Fibroblast of skin of right biceps (primary cell): ENCODE measurements at places on chromosomes 5 and 9.
A peak's percentile ranks its signal among the peaks of the same experiment; 100 is the strongest.

DNA sequence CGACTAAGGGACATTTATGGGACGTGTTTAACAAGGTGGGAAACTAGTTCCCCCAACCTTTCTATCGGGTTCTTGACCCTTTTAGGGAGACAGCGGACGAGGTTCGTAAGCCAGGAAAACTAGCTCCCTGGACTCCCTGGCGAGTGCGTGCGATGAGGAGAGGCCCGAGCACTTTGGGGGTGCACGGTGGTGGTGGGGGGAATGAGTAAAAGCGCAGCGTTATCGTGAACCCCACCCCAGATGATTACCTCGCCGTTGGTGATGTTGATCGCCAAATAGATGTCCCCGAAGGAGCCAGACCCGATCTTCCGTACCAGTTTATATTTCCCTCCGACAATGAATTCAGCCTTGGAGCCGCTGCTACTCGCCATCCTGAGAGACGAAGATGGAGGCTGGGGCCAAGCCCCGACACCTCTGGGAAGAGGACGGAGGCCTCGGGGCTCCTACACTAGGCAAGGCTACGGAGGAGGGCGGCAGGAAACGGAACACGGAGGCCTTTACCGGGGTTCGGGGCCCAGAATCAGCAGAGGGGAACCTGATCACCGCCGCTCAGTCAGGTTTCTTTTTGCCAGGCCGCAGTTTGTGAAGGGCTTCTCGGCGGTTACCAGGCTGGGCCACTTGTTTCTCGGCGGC, 529 bp downstream of the CSNK1A1 start:
- no peak for DNase-seq

GRCh38 chr9:136239135-136239982, 6.3 kb downstream of the QSOX2 start:
- no peak for DNase-seq

DNA sequence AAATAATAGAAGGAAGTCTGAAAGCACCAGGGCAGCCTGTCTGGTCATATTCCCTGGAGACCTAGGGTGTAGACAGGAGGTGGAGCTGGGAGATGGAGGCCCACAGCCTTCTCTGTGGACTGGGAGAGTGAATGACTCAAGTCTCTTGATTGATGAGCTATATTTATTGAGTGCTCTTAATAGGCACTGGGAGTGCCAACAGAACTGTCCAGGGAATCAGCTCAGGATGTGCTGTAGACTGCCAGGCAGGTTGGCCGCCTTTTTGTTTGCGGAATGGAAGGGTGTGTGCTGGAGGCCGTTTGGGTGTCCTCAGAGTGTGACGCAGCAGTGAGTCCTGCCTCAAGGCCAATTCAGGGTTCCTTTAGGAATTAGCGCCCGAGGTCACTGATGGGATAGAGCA, 33.4 kb upstream of the POMT1 start:
- DNase-seq, result peak; percentile 55

DNA sequence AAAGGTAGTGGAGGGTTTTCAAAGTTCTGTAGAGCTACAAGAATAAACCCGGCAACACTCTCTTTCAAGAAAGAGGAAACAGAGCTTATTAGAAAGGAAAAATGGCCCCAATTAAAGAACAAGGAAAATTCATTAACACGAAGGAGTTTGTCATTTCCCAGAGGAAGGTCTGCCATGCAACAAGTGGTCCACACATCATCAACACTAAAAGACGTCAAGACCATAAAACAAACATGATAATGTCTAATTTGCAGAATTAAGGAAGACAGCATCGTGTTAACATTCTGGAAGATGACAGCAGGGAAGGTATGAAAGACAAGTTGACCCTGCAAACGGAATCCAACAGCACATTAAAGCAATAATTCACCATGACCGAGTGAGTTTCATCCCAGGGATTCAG, 28.6 kb upstream of the NRARP start:
- no peak for DNase-seq

GRCh38 chr5:151694035-151694485, 7.3 kb upstream of the SPARC start:
- DNase-seq, result no peak

GRCh38 chr5:42492974-42493373, 69.7 kb downstream of the GHR start:
- no peak for DNase-seq

- no peak for DNase-seq
Measured at GRCh38 chr9:38422555-38423260, 1.5 kb downstream of the IGFBPL1 start.

DNA sequence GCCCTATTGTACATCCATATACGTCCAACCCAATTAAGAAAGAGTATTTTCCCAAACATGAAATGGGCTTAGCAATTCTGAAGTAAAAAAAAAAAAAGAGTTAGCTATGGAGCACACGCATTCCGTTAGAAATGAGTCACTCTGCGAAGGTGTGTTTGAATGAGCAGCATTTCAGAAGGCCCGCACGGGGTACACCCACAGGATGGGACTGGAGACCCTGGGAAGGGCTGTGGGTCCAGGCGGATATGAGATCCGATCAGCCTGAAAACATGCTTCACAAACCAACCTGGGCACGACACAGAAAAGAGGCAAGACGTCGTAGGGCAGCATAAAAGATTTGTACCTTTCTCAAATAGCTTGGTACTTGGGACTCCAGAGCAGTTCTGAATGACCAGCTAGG, 173.9 kb upstream of the KLF9 start:
- peak; percentile 38 for DNase-seq
